ENCODE measurements at places on chromosomes 12 and 14.

- no peak for DNase-seq
Observed at GRCh38 chr12:5945071-5946008, at the start of gene ANO2. Gene ANO2, minus strand, starts transcription at chr12:5945259. Its CDS starts 42 bp downstream, at chr12:5945217.

DNA sequence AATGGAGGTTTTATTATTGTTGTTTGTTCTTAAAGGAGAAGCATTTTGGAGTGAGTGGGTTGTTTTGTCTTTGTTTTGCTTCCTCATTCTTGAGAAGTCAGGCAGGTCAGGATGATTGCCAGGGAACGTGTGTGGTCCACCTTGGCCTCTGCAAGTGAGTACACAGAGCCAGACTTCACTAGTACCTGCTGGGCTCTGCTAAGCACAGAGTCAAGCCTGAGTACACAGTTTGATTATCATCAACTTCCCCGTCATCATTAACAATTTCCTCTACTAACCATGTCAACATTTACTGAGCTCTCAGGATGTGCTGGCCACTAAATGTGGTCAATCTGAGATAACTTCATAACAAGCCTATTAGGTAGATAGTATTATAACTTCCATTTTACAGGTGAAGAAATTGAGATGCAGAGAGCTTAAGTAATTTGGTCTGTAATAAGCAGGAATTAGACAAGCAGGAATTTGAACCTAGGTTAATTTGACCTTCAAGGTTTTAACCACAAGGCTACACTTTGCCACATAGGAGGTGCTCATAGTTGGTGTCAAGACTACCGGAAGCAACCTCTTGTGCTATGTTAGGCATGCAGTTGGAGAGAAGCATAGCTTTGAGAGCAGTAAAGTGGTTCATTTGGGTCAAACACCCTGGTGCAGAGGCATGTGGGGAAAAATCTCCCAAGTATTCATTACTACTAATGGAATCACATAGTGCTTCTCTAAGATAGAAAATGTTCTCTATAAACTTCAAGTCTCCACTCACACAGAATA is 178.3 kb downstream of the NUAK1 start:
- no peak for DNase-seq

GRCh38 chr12:113512568-113512967 is 40.9 kb upstream of the LHX5 start:
- no peak for DNase-seq

GRCh38 chr12:89657739-89658138 is 50.9 kb downstream of the ATP2B1 start:
- no peak for DNase-seq

GRCh38 chr14:100424504-100425428 is 101.6 kb downstream of the SLC25A47 start:
- DNase-seq = no peak

Measured in activated T-cell treated with anti-CD3 and anti-CD28 coated beads for 4 hours (primary cell).